Activated CD8-positive, alpha-beta T cell treated with anti-CD3 and anti-CD28 coated beads, Interleukin-2, amount 10 ng/mL, durations not matched to agents 7 days and 5 days (primary cell): ENCODE measurements at places on chromosomes 1 and 21. TPM values are rescaled to one million over a fixed set of nuclear protein-coding genes. Genes with fewer than 3 reads are reported as not detected.
A peak's percentile ranks its signal among the peaks of the same experiment; 100 is the strongest.

DNA sequence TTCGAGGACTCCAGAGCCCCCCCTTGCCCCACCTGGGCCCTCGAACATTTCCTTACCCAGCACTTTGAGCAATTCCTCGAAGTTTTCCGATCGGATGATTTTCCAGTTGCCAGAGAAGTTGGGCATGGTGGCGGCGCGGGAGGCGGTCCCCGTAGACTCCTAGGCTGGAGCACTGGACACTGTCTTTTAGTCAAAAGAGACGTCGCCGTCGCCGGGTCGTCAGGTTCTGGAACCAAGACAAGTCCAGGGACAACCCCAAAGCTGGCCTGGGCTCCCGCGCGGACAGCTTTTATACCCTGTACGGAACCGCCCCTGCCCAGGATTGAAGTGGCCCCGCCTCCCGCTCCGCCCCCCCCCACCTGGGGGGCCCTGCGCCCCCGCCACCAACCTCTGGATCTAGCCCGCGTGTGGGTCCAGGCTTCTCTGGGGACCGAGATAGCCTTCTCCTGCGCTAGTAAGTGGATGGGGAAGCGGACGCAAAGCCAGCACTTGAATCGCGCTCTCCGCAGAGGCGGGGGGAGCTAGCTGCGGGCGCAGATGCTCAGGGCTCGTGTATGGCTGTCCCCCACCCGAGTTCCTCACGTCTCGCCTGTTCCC lies at the start of gene CRABP2:
Gene CRABP2, minus strand, starts transcription at position 263 of the 597 bp plus-strand sequence. Its CDS starts 137 bp downstream, at position 126.
- DNase-seq: peak; percentile 30

IL19 gene
- not detected for total RNA-seq

DNA sequence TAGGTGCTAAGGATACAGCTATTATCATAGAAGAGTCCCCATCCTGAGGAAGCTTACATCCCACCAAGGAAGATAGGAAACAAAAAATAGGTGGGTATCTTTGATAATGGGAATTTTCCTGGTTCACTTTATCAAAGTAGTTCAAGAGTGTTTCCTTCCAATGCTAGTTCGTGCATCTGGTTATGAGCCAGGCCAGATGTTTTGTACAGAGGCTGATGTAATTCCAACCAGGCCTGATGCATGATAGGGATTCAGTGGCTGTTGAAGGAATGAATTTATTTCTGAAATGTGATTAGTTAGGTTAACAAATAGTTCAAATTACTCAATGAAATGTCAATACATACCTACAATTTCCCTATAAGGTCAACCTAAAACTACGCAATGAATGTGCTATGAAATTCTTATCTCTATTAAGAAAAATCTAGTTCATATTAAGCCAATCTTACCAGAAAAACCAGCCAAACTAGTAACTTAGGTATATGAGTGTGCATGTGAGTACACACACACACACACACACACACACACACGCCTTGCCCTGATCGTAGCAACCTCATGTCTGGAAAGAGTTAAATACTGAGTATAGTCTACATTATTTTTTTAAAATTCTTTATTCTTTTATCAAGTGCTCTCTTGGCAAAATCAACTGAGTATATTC lies 9.5 kb upstream of the ZBTB18 start:
- no peak for DNase-seq

GRCh38 chr1:161784968-161785367 lies 18.8 kb downstream of the ATF6 start:
- DNase-seq: no peak

CYP4A22 gene
- not detected for total RNA-seq

GRCh38 chr1:69455718-69456117 lies 112.0 kb upstream of the LRRC7 start:
- no peak for DNase-seq

- peak; percentile 71 for DNase-seq
These were observed 240.1 kb downstream of the DISC1 start for GRCh38 chr1:231866392-231867331.

DNA sequence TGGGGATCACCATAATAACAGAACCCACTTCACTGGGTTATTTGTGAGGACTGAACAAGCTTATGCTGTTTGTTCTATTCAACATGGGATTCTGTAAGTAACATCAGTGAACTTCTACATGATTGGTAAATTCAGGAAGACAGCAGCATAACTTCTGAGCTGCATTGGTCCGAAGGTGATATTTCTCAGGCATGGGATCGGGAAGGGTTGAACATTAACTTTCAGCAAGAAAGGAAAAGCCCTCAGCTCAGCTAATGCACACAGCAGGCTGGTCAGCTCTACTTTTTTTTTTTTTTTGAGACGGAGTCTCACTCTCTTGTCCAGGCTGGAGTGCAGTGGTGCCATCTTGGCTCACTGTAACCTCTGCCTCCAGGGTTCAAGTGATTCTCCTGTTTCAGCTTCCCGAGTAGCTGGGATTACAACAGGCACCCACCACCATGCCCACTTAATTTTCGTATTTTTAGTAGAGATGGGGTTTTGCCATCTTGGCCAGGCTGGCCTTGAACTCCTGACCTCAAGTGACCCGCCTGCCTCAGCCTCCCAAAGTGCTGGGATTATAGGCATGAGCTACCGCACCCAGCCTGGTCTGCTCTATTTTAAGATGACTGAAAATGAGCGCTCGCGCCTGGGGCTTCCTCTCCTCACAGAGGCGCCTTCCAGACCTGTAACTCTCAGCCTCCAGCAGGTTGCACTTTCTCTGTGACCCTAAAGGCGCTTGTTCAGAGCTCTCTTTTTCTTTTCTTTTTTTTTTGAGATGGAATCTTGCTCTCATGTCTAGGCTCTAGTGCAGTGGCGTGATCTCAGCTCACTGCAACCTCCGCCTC lies 42.2 kb downstream of the ECE1 start:
- no peak for DNase-seq

GRCh38 chr1:150268340-150268704 lies 494 bp downstream of the APH1A start:
- DNase-seq: peak; percentile 58

ADSS2 gene
- 53.3 TPM for total RNA-seq
